Thyroid gland (tissue), 4 donors: ENCODE measurements at places on chromosomes 2 and 18. TPM values are rescaled to one million over a fixed set of nuclear protein-coding genes. Genes with fewer than 3 reads are reported as not detected.

DNA sequence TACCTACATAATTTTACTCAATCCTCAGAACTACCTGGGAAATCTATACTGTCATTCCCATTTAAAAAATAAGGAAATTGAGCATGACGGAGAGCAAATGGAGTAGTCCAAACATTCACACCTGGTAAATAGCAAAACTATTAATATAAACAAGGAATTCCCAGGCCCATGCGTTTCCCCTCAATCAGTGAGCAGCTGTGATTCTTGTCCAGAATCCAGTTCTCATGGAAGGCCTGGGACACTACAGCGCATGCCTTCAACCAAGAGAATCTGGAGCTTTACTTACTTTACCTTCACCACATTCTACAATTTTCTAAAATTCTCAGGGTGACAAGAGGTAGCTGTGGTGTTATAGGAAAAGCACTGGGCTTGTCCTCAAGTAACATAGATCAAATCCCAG is 259.0 kb downstream of the LRATD1 start:
- DNase-seq = no peak

The DES gene
- total RNA-seq = 28.5 TPM

The CENPA gene
- total RNA-seq = 0.67 TPM

The FEV gene
- total RNA-seq = not detected

The LBX2 gene
- 0.50 TPM for total RNA-seq

The CSRNP3 gene
- total RNA-seq = 10.7 TPM

DNA sequence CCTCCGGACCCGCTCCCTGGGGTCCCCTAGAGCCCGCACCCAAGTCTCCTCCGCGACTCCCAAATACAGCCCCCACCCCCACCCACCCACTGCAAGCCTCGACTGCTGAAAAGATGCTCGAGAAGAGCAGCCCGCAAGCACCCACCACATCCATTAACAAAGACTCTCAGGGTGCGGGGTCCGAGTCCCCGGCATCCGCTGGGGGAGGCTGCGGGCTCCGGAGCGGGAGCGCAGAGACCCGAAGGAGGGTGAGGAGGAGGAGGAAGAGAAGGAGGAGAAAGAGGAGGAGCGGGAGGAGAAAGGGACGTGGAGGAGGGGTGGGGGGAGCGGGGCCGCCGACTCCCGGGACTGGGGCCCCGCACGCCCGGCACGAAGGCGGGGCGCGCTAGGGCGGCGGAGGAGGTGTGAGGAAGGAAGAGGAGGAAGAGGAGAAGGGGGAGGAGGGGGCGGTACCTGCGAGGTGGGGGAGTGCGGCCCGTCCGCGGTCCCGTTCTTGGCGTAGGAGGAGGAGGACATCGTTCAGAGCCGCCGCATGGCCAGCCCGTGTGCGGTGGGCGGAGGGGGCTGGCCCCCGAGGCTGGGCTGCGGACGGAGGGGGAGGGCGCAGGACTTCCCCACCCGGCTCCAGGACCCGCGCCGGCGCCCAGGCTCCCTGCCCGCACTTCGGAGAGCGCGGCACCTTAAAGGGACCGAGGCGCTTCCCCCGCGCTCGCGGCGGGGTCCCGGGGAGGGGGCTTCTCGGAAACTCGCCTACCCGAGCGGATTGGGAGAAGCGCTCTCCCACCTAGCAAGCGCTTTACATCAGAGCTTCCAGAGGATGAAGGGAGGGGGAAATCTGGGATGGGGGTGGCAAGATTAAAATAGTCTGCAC is at the start of gene CACNB4:
Gene CACNB4 (minus strand): TSS at position 549 of the 871 bp plus-strand sequence.
- DNase-seq = no peak

The PPM1B gene
- 39.9 TPM for total RNA-seq

- DNase-seq = no peak
These were observed 638.9 kb downstream of the STK39 start for GRCh38 chr2:167608487-167608886.

The TCF7L1 gene
- total RNA-seq = 5.3 TPM

GRCh38 chr2:240140920-240141319 is 462 bp upstream of the OTOS start:
- DNase-seq = peak; percentile 73

- DNase-seq = no peak
These were observed 81.6 kb downstream of the HS6ST1 start for GRCh38 chr2:128237081-128237534.

The FAM110C gene
- 14.2 TPM for total RNA-seq

- no peak for DNase-seq
These were observed 42.8 kb downstream of the PMAIP1 start for GRCh38 chr18:59942601-59943000.

GRCh38 chr2:5561006-5561405 is 131.2 kb upstream of the SOX11 start:
- peak; percentile 88 for DNase-seq

GRCh38 chr18:9685615-9685890 is 22.5 kb upstream of the RAB31 start:
- no peak for DNase-seq

The CYP27A1 gene
- total RNA-seq = 9.0 TPM

DNA sequence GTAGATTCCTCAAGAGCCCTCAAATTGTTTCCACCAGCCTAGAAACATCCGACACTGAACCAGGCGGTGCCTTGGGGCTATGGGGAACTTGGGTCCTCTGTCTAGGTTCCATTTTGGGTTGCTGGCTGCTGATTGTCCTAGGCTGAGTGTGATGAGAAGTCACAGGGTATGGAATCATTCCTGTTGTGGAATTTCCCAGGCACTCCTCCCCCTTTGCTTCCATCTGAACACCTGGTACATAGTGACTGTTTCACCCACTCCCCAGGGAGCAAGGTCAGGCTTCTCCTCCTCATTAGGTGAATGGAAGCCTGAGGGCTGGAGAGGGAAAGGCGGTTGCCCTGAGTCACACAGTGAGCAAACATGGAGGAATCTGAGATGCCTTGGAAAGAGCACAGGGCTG is 4.5 kb downstream of the KIF3C start:
- DNase-seq = no peak

DNA sequence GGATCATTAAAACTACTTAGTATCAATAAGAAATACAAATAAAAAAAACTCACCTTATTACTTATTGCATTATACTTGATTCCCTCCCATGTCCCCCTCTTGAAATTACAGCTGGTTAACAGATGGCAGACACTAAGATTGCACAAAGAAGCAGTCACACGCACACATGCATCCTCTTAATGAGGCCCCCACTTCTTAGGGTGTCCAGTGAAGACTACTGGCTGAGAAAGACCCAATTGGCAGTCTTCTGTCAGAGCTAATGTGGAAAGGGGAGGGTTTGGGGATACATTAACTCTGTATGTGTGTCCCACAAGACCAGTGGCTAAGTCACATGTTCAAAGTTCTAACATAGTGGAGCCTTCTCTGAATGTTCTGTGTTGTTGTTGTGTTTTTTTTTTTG is 210.7 kb downstream of the MTX2 start:
- DNase-seq = no peak

DNA sequence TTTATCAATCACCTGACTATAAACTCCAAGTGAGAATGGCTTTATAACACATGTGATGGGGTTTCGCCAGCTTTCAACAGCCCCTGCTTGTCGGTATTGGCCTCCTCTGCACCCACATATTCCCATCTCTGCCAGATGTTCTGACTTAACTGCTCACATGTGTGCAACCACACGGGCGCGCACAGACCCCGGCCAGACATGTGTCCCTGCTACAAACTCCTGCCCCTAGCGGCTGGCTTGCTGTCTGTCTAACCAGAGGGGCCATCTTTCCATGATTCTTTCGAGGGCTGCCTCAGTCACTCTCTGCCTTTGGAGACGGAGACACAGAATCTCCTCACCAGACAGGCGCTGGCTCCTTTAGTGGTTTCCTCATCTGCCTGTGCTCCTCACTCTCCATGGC is 15.3 kb downstream of the STON1 start:
- DNase-seq = no peak

GRCh38 chr18:31587529-31587928 is 4.1 kb upstream of the TTR start:
- no peak for DNase-seq

The DUSP11 gene
- 40.0 TPM for total RNA-seq

DNA sequence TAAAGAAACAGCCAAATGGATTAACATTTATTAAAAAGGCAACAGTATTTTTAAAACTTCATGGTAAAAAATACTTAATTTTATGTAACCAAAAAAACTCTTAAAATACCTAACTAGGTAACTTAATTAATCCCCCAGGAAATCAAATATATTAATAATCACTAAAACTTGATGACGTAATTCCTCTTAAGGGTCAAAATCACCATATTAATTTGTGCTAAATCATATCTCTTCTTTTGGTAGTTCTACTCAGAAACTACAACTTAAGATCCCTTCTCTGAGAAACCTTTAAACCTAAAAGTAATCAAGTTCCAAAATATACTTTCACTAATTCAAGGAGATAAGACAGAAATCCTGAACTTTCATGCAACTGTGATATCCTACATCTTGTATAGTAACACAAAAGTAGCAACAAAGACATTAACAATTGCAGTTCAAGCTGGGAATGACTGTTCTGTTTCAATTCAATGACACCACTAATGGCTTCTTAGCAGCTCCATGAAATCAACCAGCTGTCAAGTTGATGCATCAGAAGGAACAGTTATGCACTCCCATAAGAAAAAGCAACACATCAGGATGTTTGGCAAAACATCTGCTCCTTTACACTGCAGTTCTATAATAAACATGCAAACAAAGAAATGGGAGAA is 4.0 kb downstream of the BAZ2B start:
- no peak for DNase-seq

GRCh38 chr2:19250906-19251305 is 107.5 kb downstream of the OSR1 start:
- no peak for DNase-seq

The TANC1 gene
- total RNA-seq = 58.9 TPM

- no peak for DNase-seq
These were observed 8.2 kb downstream of the PTGR3 start for GRCh38 chr18:75200605-75201280.

The ALPG gene
- not detected for total RNA-seq

GRCh38 chr18:74512321-74513053 is 16.3 kb downstream of the CNDP2 start:
- no peak for DNase-seq

- peak; percentile 35 for DNase-seq
These were observed 8.7 kb downstream of the OTOF start for GRCh38 chr2:26469092-26469710.

GRCh38 chr2:42942214-42942989 is 150.0 kb upstream of the HAAO start:
- no peak for DNase-seq

DNA sequence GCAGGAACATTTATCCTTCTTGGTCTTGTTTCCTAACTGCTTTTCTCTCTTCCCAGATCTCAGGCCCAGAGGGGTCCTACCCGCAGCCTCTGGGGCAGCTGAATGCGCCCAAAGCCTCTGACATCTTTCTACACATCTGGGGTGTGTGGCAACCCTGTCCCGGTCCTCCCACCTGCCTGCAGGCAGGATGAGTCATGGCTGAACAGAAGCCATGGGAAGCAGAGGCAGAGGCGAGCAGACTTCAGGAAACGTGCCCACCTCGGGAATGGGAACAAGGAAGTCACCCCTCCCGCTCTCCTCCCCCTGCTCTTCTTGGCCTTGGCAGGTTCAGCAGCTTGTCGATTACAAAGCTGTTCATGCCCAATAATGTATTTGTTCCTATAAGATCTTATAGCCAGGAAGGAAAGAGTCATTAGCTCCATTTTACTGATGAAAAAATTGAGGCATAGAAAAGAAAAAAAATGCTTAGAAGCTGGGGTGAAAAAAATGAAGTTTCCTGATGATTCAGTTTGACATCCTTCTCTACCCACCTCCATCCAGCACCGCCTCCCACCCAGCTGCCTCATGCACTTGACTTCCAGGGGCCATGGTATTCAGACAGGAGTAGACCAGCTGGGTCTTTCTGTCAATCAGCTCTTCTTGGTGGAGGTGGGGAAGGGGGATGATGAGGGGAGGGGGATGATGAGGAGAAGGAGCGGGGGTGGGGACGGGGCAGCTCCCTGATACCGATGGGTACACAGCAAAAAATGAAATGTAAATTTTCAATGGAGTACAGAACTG is 10.4 kb upstream of the KCNF1 start:
- no peak for DNase-seq

DNA sequence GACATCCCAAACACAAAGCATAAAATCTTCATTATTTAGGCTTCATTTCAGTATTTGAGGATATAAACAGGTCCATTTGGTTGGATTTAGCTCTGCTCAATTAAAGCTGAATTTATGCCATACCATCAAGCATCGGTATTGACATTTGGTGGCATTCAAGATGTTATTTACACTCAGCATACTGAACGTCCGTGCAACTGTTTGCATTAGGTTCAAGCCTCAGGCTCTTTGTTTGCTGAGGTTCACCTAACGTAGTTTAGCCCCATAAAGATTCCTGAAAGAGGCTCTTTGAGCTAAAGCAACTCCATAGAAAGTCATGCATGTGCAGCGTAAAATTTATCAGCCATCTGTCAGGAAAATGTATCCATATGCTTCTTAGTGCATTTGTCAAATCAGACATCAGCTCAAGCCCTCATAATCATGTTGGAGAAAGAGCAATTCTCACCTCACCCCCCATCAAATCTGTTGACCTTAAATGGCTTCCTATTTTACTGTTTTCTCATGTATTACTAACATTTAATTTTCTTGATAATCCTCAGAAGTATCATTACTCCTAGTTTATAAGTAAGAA is 366.9 kb downstream of the EPHA4 start:
- no peak for DNase-seq

GRCh38 chr18:76572518-76573247 is 77.6 kb upstream of the ZNF516 start:
- DNase-seq = no peak

The UPP2 gene
- 0.11 TPM for total RNA-seq

The PHOSPHO2 gene
- 13.3 TPM for total RNA-seq

- no peak for DNase-seq
These were observed 161.2 kb upstream of the MAP3K20 start for GRCh38 chr2:172914341-172915008.

DNA sequence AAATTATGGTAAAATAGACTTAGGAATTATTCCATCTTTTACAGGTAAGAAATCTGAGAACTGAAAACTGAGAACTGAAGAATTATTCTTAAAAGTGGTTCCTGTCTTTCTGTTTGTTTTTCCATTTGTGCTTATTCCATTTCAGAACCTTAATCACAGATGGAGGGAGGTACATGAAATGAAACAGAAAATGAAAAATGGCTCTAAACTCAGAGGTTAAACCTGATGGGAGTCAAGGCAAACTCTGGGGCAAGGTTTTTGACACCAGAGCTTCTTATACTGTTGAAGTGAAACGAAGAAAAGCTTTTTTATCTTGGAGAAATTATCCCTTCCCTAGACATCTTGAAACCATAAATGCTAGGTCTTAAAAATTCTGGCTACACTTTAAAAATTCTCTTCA is 182.1 kb downstream of the ZNF804A start:
- DNase-seq = no peak

The USP40 gene
- 73.8 TPM for total RNA-seq

GRCh38 chr2:25819597-25820039 is 58.7 kb downstream of the ASXL2 start:
- no peak for DNase-seq

GRCh38 chr18:45910405-45911023 is 56.6 kb downstream of the EPG5 start:
- peak; percentile 38 for DNase-seq

DNA sequence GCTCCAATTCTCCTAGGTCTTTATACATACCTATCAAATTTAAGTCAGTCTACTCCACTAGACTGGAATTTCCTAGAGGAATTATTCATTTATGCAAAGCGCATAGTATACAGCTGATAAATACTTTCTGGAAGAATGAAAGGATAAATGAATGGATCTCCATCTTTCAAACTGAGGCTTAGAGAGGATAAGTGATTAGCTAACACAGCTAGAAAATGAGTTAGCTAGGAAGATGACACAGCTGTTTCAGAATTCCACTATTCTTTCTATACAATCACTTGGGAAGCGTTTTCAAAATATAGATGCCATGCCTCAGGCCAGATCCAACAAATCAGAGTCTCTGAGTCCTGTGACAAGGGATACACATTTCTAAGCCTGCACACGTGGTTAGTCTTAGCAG is 1146.6 kb upstream of the ZEB2 start:
- DNase-seq = no peak
